ENCODE measurements at places on chromosomes 13 and 19. TPM values are rescaled to one million over a fixed set of nuclear protein-coding genes. Genes with fewer than 3 reads are reported as not detected.

Gene ERCC2
- 32.1 TPM for total RNA-seq

Gene SYNGR4
- total RNA-seq = not detected

Gene KIR3DL1
- total RNA-seq = not detected

Gene MBD3
- 77.1 TPM for total RNA-seq

Gene OSCAR
- 0.11 TPM for total RNA-seq

Gene PLPPR2
- 8.7 TPM for total RNA-seq

Gene TGFBR3L
- 2.1 TPM for total RNA-seq

Gene PGLYRP2
- total RNA-seq = not detected

Gene HIF3A
- 0.17 TPM for total RNA-seq

Gene TYROBP
- total RNA-seq = not detected

Gene RDH8
- total RNA-seq = not detected

Gene SLC6A16
- 0.17 TPM for total RNA-seq

Gene TBXA2R
- 0.46 TPM for total RNA-seq

Gene RAB20
- 4.4 TPM for total RNA-seq

Gene BCL3
- total RNA-seq = 5.2 TPM

Gene MBD3L2
- not detected for total RNA-seq

Gene KLHL1
- total RNA-seq = not detected

Gene C13orf42
- total RNA-seq = not detected

Gene FCGBP
- 0.20 TPM for total RNA-seq

Gene ARHGAP33
- 3.8 TPM for total RNA-seq

Gene ZNF543
- 6.9 TPM for total RNA-seq

Gene TLE2
- 1.4 TPM for total RNA-seq

Gene ZNF835
- not detected for total RNA-seq

Gene KLC3
- total RNA-seq = 47.3 TPM

Gene SPIB
- not detected for total RNA-seq

Gene KIR2DL3
- not detected for total RNA-seq

Gene CELF5
- 0.20 TPM for total RNA-seq

Gene EXOC3L2
- 0.27 TPM for total RNA-seq

Gene SIGLECL1
- not detected for total RNA-seq

Gene ELSPBP1
- not detected for total RNA-seq

Gene AP2S1
- total RNA-seq = 317 TPM

Gene FAM83E
- 0.67 TPM for total RNA-seq

Gene ZNF813
- 3.4 TPM for total RNA-seq

Gene C1QTNF9B
- total RNA-seq = not detected

Gene LRRC63
- not detected for total RNA-seq

Gene ZNF429
- 2.5 TPM for total RNA-seq

Gene FUT6
- not detected for total RNA-seq

Gene ZNF93
- 9.0 TPM for total RNA-seq

Gene CPB2
- total RNA-seq = not detected

Gene IRGC
- total RNA-seq = not detected

Gene PCDH8
- not detected for total RNA-seq

Gene ONECUT3
- total RNA-seq = not detected

Gene FAM216B
- not detected for total RNA-seq

Gene VAV1
- total RNA-seq = 0.14 TPM

Gene ZNF229
- total RNA-seq = 7.0 TPM

Gene CEACAM8
- total RNA-seq = not detected

Gene UBL5
- 412 TPM for total RNA-seq
